ENCODE measurements at places on chromosomes 11 and 22.

- no peak for DNase-seq
These were observed 33.3 kb downstream of the ANO1 start for GRCh38 chr11:70111269-70112016.

DNA sequence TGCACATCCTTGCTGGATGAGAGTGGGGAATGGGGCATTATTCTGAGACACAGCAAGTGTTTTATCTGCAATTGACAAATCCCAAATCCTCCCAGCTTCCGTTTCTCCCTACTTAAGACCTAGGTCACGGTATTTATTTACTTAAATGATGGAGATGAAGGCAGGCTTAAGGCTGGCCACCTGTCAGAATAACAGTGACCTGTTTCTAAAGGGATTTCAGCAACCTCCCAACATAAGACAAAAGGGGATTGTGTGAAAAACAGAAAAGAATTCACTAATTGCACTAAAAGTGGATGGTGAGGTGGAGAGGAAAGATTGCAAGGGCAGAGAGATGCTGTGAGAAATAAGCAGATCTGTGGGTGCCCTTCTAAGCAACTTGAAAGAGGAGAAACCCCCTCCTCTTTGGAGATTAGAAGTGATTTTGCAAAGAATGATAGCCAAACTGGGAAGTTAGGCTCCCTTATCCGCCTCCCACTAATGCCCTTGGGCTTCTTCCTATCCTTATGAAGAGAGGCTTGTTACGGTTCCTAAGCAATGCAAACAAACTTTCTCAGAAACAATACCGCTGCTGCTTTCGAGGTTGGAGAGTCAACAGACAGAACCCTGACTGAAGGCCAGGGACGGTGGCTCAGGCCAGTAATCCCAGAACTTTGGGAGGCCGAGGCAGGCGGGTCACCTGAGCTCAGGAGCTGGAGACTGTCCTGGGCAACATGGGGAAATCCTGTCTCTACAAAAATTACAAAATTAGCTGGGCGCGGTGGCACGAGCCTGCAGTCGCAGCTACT lies 84.3 kb downstream of the ARL14EP start:
- no peak for DNase-seq

DNA sequence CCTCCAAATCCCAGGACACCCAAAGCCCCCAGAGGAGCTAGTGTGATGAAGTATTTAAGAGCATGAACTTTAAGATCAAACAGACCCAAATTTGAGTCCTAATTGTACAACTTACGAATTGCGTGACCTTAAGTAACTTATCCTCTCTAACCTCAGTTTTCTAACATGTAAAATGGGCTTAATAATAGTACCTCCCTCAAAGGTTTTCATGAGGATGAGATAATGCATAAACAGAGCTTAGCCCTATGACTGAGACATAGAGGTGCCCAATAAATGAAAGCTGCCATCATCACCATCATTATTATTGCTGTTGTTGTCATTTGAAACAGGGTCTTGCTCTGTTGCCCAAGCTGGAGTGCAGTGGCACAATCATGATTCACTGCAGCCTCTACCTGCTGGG lies 9.2 kb downstream of the SCN2B start:
- no peak for DNase-seq

GRCh38 chr11:90795746-90796145 lies 572.9 kb upstream of the CHORDC1 start:
- no peak for DNase-seq

DNA sequence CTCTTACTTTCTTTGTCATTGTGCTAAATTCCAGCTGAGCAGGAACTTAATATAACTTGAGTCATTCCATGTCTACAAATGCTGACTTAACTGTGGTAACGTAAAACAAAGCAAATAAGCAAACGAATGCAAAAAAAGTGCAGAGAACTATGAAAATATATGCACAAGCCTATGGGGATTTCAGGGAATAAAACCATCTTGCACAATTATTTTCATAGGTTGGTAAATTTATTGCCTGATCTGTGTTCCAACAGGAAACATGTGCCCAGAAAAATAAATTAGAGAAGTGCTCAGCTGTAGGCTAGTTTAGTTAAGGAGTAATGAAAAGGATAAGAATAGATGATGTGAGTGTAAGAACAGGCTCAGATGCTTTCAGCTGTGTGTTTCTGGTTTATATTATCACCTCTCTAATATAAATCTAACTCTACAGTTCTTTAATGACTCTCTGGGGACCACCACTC lies 1169.3 kb downstream of the LRRC4C start:
- no peak for DNase-seq

Data from activated naive CD4-positive, alpha-beta T cell treated with Interleukin-2 at 50 U/mL for 16 hours (primary cell).